ENCODE measurements at places on chromosomes 4 and X. TPM values are rescaled to one million over a fixed set of nuclear protein-coding genes. Genes with fewer than 3 reads are reported as not detected.

DNA sequence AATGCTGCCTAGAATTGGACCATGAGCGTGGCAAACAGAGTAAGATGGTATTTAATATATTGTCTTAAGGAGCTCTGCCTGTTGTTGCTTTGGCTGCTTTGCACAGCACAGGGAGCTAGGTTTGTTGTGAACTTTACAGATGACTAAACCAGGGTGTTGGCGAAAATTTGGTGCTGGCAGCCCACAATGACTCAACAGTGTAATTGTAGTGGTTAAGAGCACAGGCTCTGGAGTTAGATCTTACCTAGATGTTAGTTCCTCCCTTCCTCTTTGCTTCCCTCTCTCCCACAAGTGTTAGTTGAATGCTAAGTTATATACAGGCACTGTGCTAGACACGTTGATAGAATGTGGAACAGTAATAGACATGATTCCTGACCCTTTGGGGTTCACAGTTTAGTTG, 128.9 kb upstream of the TRPC5 start:
- no peaks in the 10 kb centered on the region for H3K36me3 ChIP-seq
- DNase-seq: no peak
- no peaks in the 10 kb centered on the region for H3K27me3 ChIP-seq

- H3K36me3 ChIP-seq: no peaks in the 10 kb centered on the region
- DNase-seq: no peak
- no peak overlapping the region for H3K4me3 ChIP-seq
Observed at GRCh38 chr4:188110036-188110435, 633 bp upstream of the TRIML2 start.

DNA sequence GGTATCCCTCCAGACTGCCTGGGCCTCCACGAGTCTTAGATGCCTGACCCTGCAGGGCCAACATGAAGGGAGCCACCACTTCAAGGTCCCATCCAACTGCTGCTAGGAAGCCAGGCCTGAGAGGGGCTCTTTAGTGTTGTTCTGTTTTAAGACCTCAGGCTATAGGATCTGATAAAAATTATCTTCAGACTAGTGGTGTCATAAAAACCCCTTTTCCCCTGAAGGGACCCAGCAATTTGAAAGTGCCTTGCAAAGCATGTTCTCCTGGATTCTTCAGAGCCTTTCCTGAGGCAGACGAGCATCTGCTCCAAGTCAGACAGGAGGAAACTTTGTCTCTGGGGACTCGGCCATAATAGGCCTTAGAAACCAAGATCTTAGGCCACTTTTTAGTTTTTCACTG, 26.9 kb downstream of the TSPAN5 start:
- H3K36me3 ChIP-seq: no peaks in the 10 kb centered on the region
- no peak overlapping the region for H3K4me3 ChIP-seq
- H3K4me1 ChIP-seq: no peaks in the 10 kb centered on the region
- no peaks in the 10 kb centered on the region for H3K27me3 ChIP-seq

The PABPC5 gene
- total RNA-seq: not detected

The SLC6A8 gene
- 0.84 TPM for total RNA-seq

The POU4F2 gene
- not detected for total RNA-seq

The PDZD4 gene
- 10.5 TPM for total RNA-seq
